ENCODE measurements at places on chromosomes 6 and 20.

DNA sequence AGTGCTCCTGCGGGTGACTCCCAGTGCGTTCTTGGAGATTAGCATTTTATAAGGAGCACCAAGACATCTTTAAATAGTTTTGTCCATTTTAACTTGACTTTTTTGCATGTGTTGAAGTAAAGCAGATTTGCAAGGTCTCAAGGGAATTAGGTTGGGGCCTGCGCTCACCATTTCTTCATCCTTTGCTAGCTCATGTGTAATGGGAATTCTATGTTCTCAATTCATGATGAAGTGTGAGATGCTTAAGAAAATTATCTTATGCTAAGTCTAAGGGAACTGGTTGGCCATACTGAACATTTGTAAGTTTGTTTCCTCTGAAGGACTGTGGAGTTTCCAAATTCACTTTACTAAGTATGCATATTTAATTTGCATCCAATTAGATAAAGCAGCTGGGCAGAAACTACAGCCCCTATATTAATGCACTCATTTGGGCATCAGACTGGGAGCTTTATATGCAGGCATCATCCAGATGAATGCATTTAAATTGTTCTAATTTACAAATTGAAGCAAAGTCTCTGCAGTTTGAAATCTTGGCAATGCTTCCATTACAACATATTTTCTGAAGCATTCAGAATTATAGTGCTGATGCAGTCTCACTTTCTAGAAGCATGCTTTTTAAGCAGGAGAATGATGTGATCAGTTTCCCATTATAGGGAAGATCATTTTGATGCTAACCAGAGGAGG lies 108.3 kb upstream of the AKAP12 start:
- no peak for DNase-seq

- DNase-seq, result peak; percentile 26
Measured at GRCh38 chr6:27096834-27097511, 150.5 kb upstream of the PRSS16 start.

- DNase-seq, result no peak
Measured at GRCh38 chr6:138182939-138183789, 21.4 kb downstream of the ARFGEF3 start.

DNA sequence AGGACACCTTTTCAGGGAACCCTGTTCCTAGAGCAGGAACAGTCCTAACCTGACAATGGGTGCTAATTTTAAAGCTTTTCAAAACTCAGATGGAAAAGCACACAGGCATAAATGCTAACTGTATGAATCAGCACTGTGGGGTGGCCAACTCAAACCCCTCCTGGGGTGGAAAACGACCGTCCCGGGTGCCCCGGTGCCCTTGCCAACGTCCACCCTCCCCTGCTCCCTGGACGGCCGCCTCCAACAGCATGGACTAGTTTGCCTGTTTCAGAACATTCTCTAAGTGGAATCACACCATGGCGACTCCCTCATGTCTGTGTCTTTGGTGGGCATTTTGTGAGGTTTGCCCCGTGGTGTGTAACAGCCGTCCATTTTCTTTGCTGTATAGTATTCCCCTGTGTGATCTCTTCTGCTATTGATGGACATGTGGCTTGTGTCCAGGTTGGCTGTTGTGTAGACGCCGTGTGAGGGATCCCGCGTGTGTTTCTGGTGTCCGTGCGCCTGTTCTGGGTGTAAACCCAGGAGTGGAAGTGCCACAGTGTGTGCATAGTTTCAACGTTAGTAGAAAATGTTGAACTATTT lies 5.8 kb downstream of the COL20A1 start:
- DNase-seq, result no peak

DNA sequence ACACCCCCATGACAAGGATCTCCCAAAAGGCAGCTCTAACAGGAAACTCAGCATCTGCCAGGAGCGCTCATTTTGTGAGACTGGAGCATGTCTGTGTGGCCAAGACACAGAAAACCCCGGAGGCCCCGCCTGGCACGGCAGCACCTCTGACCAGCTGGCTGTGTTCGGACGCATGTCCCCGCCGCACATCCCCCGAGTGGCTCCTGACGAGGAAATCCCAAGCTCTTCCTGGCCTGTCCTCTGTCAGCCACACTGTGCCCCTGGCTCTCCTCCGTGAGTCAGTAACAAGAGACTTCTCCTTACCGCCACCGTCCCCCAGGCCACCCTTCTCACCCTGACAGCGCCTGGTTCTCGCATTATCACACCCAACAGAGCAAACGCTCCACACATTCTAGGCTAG lies 14.4 kb downstream of the SLC2A4RG start:
- DNase-seq, result no peak

DNA sequence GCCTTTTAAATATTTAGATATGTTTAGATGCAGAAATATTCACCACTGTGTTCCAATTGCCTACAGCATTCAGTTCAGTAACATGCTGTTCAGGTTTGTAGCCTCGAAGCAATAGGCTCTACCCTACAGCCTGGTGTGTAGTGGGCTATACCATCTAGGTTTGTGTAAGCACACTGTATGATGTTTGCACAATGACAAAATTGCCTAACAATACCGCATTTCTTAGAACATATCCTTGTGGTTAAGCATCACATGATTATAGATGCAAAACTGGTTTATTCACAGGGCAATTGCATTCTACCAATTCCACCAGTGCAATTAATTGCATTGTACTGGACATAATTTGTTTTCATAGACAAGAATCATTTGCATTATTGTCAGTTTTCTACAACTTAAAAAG lies 7.9 kb upstream of the SLC22A16 start:
- no peak for DNase-seq

GRCh38 chr20:19867074-19867473 lies 109.0 kb downstream of the RIN2 start:
- no peak for DNase-seq

DNA sequence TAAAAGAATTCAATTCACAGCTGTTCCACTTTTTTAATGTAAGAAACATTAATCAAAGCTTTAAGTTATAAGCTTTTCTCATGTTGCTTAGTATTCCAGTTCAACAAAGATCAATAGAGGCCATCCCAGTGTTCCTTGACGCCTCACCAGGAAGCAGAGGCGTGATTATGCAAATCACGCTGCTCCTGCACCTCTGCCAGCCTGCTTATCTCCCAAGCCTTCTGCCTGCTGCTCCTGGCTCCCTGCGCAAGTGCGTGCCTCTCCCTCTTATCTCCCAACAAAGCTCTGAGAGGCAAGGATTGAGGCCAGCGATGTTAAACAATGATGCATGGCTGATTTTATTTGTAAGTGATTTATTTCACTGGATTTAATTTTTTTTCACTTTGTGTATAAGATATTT lies 42.8 kb downstream of the INSM1 start:
- no peak for DNase-seq

DNA sequence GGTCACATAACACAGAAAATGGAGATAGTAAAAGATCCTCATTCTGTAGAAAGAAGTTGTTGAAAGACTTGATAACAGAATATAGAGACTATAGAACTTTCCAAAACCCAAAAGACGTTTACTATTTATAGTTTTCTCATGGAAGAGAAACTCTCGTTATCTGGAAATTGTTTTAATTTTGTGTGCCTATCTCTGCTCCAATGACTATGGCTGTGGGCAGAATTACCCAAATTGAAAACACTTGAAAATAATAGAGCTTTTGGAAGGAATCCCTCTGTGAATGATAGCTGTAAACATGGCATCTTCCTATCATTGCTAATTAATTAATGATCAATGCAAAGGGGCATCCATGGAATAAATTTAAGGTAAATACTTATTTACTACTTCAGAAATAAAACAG lies at the start of gene DEFB114:
TSS of gene DEFB114 (minus strand) at position 101 of the 400 bp plus-strand sequence. CDS start at position 42, 59 bp downstream.
- no peak for DNase-seq

GRCh38 chr6:5139828-5140771 lies 55.0 kb downstream of the PPP1R3G start:
- DNase-seq, result no peak

- no peak for DNase-seq
Measured at GRCh38 chr6:91465393-91465792, 878.5 kb upstream of the MAP3K7 start.

GRCh38 chr20:62267543-62267942 lies 29.2 kb downstream of the OSBPL2 start:
- DNase-seq, result no peak

DNA sequence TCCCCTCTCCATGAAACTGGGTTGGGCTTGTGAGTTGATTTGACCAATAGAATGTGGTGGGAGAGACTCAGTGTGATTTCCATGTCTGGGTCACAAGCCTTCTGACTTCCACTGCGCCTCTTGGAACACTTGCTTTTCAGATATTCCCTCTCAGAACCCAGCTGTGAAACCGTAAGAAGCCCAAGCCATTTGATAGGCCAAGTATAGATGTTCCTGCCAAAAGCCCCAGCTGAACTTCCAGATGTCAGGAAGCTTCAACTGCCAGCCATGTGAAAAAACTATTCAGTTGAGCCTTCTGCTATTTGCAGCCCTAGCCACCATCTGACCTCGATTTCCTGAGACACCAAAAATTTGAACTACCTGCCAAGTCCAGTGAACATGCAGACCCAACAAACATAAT lies 387.8 kb upstream of the GJE1 start:
- no peak for DNase-seq

DNA sequence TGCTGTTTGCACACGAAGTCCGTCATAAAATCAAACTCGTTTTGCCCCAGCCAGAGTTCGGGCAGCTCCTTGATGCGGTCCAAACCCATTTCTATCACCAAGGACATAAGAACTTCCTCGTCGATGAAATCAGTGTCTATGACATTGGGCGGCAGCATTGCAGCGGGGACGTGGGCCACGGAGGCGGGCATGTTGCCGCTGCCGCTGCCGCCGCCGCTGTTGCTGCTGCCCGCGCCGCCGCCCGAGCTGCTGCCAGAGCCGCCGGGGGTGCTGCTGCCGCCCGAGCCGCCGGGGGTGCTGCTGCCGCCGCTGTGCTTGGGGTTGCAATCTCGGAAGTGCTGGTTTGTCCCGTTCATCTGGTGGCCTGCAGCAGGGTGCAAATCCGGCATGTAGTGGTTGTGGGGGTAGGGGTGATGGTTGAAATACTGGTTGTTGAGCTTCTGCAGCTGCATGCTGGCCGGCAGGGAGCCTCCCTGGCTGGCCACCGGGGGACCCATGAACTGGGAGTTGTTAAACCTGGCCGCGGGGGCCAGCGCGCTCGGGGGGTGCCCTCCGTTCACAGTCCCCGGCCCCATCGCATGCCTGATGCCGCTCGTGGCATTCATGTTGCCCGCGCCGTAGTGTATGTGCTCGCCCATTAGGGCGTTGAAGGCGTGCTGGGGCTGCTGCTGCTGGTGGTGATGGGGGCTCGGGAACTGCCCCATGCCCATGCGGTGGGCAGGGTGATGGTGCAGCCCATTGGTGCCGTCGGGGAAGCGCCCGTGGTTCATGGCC lies 1.1 kb downstream of the CITED2 start:
- peak; percentile 73 for DNase-seq

DNA sequence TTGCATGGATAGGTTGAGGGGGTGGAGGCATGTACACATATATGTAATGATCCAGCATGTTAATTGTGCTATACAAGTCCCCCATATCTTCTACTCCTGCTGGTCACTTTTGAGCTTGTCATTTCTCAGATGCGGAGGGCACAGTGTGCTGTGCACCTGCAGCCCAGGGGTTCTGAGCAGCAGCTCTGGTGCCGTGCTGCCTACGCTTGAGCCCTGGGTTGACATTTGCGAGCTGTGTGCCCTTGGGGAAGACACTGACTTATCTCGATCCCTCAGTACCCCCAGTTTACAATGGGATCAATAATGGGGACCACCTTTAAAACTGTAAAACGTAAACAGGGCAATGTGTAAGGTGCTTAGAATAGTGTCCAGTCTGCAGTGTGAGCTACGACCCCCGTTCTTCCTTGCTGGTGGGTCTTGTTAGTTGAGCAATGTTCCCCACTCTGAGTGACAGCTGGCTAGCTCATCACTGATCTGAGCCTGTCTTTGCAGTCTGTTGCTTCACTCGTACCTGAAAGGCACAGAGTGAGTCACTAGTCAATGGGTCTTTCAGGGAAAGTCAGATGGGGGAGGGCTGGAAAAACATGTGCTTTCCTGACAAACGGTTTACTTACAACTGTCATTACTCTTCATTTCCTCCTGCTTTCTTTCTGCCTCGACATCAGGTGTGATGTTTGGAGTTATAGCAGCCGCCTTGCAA lies 91.7 kb downstream of the SLC2A10 start:
- DNase-seq, result no peak

- no peak for DNase-seq
Measured at GRCh38 chr6:155212616-155213380, 51.0 kb upstream of the CLDN20 start.

DNA sequence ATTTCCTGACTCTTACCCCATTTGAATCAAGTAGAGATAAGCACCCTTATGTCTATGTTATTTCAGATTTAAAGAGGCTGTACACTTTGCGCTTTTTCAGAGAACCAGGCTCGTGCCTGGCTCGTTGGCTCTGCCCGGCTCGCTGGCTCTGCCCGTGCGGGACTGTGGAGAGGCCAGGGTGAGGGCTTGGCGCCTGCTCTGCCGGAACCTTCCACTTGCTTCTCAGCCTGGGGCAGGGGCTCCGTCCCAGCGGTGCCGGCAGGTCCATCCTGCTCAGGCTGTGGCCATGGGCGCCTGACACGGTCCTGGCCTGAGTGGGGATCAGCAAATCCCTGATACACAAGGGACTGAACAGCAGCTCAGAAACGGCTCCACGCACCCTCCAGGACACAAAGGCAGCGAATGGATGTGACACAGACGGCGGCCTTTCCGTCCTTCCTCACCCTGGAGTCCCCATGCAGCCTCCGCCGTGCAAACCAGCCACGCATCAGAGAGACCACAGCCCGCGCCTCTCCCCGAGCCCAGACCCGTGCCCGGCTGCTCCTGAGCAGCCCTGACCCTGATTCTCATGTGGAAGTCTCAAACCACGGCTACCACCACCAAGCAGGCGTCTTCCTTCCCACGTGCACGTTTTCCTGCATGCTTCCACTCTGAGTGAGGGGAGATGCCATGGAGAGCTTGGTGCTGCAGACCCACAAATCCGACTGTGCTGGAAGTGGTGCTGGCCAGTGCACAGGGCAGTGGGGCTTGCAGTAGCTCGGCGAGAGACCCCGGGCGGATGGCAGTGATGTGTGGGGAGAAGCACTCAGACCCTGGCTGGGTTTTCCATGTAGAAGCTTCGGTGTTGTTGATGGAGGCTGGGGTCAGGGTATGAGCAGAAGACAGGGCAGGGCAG lies 233.9 kb downstream of the ERMARD start:
- DNase-seq, result no peak

- no peak for DNase-seq
Measured at GRCh38 chr6:117955684-117956256, 48.7 kb downstream of the SLC35F1 start.

All from CD4-positive, alpha-beta T cell treated with Interleukin-10 for 1 hour (primary cell).